ENCODE measurements at places on chromosomes 3 and 15. TPM values are rescaled to one million over a fixed set of nuclear protein-coding genes. Genes with fewer than 3 reads are reported as not detected.

ARPIN gene
- total RNA-seq: 24.7 TPM

HRG gene
- not detected for total RNA-seq

CRTAP gene
- 323 TPM for total RNA-seq

KLHL40 gene
- not detected for total RNA-seq

IGSF10 gene
- 5.7 TPM for total RNA-seq

ZIC1 gene
- total RNA-seq: 7.5 TPM

SLC25A38 gene
- total RNA-seq: 14.3 TPM

BOC gene
- total RNA-seq: 51.6 TPM

BNIP2 gene
- total RNA-seq: 81.6 TPM

SLC15A2 gene
- total RNA-seq: 2.1 TPM

CRYGS gene
- total RNA-seq: 1.9 TPM

GRCh38 chr3:68234076-68234780 lies 579.8 kb upstream of the SUCLG2 start:
- DNase-seq: no peak

DNA sequence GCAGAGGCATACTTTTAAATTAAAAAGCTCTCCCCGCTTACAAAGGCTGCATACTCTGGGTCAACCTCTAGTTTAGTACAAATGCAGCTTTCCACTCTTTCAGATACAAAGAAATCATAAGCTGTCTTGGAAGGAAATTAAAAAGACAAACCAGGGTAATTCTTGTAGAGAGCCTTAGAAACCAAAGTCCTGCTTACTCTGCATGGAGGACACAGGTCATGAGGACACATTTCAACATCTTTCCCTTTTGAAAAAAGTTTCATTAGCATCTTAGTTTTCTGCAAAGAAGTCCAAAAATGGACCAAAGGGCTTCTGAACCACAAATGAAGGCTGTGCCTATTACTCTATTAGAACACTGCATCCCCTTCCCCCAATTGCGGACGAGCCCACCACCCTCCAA lies 50.5 kb upstream of the WNT5A start:
- DNase-seq: no peak

DNA sequence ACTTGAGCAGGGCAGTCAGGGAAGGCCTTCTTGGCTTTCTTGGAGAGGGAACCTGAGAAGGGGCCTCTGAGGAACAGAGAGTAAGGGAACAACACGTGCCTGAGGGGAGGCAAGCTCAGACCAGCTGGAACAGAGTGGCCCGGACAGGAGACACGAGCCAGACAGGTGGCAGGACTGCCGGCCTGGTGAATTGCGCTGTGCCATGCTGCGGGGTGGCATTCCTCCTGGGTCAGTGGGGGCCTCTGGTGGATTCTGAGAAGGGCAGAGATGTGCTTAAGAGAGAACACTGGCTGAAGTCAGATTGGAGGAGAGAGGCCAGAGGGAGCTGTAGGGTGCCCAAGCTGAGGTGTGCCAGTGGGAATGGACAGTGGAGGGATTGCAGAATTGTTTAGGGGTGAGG lies 4.9 kb downstream of the CHAC1 start:
- no peak for DNase-seq

GRCh38 chr3:71125738-71126137 lies 457.8 kb downstream of the FOXP1 start:
- DNase-seq: no peak

DNA sequence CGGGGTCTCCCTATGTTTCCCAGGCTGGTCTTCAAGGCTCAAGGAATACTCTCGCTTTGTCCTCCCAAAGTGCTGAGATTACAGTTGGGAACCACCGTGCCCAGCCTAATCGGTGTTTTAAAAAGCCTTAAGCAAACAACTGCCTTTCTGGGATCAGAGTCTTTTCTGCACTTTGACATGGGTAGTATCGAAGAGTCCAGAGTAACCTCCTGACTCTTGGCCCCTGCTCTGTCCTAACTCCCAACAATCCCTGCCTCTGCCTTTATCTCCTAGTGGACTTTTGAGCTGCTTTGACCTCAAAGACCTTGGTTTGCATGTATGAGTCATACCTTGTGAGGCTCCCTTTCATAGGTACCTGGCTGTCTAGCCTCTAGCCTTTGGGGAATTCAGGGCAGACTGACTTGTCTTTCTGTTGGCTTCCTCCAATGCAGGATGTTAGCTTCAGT lies 21.0 kb upstream of the HACD2 start:
- DNase-seq: no peak

- no peak for DNase-seq
Observed at GRCh38 chr15:80596521-80596976, 98.6 kb upstream of the ABHD17C start.

DNA sequence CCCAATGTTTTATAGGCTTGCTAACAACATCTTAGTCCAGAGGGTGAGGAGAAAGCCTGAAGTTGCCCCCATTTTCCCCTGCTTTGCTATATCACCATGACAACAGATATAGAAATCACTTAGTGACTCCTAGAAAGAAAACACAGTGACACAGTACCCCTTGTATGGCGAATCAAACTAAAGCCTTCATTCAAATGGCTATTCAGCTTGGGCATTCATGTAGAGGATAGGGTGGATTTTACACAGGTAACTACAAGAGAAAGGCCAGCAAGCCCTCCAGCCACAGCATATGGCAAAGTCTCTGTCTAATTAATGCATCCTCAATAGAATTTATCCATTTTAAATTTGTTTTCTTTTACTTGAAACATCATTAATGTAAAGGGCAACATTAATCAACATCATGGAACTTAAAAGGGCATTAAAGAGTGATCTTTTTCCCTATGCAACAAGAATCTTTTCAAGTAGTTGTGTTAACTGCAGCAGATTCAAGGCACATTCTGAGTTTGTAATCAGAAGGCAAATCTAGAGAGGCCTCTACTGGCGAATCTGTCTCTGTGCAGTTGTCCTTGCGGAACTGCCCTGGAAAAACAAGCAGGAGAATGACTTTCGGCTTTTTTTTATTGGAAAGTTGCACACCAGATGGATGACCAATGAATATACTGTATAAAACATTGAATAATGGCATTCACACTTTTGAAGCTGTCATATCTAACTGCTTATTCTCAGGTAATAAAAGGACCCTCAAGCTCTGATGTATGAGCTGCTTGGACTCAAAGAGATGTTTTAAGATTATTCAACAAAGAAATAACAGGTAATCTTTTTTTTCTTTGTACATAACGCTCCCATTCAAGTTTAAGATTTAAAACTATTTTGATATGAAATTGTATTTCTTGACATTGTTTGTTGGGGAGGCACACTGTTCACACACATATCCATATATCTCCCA lies 621.7 kb upstream of the AGTR1 start:
- DNase-seq: no peak

DNA sequence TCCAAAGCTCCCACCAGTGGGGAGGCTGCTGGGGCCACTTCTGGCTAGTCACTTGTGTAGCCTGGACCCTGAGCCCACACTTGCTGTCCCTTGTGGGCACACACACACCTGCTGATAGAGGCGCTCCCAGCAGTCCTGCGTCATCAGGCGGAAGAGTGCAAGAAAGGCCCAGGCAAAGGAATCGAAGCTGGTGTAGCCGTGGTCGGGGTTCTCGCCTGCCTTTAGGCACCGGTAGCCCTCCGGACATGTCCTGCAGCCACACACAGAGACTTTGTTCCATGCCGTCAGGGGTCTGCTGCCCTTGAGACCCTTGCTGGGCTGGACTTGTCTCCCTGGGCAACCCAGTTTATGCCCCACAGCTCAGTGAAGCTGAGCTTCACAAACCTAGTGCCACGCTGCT lies 42.9 kb downstream of the SCN5A start:
- DNase-seq: peak; percentile 41

DNA sequence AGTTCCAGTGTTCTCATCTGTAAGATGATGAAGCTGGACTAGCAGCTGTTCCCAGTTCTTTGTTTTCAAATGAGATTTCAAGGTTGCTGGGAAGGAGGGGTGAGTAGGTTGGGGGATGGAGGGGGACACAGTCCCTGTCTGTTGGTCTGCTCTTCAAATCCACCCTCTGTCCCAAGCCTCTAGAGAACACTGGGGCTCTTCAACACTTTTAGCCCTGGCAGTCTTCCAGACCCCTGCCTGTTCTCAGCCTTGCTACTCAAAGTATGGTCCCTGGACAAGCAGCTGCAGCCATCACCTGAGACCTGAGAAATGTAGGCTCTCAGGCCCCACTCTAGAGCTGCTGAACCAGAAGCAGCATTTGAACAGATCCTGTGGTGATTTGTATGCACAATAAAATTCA lies 41.3 kb downstream of the NEK11 start:
- DNase-seq: no peak

- no peak for DNase-seq
Observed at GRCh38 chr15:89068325-89068784, 19.9 kb upstream of the ABHD2 start.

DNA sequence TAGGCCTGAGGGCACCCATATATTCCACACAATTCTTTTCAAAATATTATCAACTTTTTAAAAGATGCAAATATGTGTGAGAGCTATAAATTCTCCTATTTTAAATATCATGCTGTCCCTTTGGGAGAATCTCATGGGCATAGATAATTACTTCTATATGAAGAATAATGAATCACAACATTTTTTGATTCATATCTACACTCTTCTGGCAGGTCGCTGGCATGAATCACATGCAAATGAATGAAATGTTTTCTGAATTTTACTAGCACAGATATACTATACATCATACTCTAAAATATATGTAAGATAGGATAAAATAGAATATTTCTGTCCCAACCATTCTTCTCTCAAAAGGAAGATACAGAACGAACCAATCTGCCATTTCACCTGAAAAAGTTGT lies 277.7 kb upstream of the KCNH8 start:
- DNase-seq: no peak

- DNase-seq: no peak
Observed at GRCh38 chr15:81235276-81236123, 38.8 kb downstream of the IL16 start.

DNA sequence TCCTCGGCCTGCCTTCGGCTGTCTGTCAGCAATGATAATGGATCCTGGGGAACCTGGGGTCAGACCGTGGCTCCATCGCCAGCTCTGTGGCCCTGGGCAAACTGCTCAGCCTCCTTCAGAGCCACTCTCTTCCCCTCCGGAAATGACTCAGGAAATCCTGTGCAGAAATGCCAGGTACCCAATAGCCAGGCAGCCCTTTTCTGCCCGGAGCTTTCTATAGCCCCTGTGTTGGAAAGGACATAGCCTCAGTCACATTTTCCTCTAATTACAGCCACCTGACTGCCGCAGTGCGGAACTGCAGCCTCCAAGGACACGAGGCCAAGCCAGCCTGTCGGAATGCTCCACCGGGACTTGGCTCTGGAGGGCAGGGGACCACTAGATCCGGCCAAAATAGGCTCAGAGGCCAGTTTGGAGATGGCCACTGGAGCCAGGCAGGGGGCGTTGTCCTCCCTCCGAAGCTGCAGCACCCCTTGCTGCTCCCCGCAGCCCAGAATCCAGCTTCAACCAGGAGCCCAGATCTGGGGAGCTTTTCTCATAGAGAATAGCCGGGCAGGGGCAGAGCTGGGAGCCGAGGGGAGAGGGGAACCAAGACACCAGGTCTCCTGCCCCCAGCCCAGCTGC lies 11.6 kb upstream of the ZXDC start:
- DNase-seq: no peak

DNA sequence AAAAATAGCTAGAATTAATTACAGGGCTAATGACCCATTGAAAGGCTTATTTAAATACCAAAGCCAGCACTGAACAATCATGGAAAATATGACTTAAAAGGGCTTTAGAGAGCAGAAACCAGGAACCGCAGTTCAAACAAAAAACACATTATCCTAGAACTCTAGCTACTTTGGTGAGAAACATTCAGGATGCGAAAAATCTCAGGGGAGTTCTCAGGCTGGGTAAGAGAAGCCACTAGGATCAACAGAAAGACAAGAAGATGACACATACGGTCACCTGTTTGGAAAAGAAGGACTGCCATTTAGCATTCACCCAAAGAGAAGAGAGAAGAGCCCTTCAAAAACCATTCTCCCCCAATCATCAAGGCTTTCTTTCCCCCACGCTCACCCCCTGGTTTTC lies 75.6 kb upstream of the ICE2 start:
- no peak for DNase-seq

DNA sequence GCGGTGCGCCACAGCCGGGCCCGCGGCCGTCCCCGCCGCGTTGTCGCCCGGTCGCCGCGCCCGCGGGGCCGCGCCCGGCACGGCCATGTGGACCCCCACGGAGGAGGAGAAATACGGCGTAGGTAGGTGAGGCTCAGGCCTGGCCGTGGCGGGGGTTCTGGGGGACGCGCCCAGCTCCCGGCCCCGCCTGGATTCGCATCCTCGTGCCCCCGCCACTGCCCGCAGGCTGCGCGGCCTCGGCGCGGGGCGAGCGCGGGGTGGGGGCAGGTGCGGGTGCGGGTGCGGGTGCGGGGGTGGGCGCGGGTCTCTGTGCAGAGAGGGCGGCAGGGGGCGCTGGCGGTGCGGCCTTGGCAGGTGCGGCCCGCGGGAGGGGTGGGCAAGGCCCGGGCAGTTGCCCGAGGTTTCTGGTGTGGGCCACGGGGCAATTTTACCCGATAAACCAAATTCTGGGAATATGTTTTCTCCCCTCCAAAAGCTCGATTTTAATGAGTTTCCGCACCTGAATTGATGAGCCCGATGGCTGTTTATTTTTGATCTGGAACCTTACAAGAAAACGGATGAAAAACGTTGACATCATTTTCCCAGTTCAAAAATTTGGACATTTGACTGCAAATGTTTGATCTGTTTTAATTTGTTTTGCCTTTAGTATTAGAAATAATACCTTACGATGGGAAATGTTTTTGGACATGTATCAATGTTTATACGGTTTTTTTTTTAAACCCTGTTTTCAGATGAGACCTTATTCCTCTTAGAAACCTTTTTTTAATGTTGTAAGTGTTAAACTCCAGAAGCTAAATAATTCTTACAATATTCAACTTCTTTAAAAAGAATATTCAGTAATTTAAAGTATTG lies 678 bp downstream of the DOCK3 start:
- no peak for DNase-seq

DNA sequence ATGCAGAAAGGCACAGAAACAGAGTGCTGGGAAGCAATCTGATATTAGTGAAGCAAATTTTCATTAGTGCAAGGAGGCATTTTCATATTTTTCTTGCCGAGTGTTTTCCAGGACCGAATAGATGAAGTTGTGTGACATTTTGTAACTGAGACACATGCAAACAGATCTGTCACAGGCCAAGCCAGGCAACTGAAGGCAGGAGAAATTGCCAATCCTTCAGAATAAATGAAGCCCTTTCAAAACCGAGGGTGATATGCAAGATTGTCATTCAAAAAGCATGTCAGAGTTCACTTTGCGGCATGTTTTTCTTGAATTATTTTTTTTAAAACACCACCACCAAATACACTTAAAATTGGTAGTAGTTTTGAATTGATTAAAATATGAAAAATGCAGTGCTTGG lies 6.2 kb downstream of the LMOD3 start:
- DNase-seq: no peak

DNA sequence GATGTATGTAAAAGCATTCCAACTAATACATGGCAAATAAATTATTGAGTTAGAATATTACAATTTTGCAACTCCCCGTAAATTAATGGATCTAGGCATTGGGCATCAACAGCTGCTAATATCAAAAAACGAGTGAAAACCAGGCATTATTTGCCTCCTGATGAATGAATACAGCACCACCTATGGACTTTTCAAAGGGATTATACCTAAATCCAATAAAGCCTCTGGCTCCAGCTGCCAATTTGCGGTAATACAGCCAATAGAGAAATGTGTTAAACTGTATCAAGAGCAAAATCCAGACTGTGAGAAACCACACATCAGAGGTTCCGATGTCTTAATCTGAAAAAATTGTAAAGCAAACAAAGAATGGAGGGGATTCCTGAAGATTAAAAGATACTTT lies 16.3 kb upstream of the A4GNT start:
- no peak for DNase-seq

Measured in posterior vena cava (tissue), 2 donors.